Activated CD4-positive, alpha-beta memory T cell treated with anti-CD3 and anti-CD28 coated beads for 36 hours (primary cell): ENCODE measurements at places on chromosomes 4 and X. TPM values are rescaled to one million over a fixed set of nuclear protein-coding genes. Genes with fewer than 3 reads are reported as not detected.

MBNL3 gene
- 14.7 TPM for total RNA-seq

PDZD4 gene
- total RNA-seq, result 5.7 TPM

DNA sequence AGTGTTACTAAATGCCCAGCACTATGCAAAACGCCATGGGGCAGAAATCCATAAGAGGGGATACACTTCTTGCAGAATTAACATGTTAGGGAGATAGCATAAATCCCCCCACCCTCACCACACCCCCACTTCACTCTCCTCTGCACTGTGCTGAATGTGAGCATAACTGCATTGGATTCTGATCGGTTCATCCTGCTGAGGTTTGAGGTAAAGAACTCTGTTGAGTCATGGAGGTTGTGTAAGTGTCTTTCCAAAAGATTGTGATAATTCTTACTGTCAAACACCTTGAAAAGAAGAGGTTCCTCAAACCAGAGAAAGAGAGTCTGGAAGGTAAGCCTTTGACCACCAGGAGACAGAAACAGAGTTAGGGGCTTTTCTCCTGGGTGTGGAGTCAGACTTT lies 43.6 kb downstream of the RBM47 start:
- H3K4me1 ChIP-seq, result peaks cover 8% of the 10 kb centered on the region
- no peak for DNase-seq
- no peak overlapping the region for H3K4me3 ChIP-seq
- H3K36me3 ChIP-seq, result no peaks in the 10 kb centered on the region
- peaks cover 2% of the 10 kb centered on the region for H3K27me3 ChIP-seq
- H3K27ac ChIP-seq, result no peak overlapping the region

IL1RAPL1 gene
- total RNA-seq, result not detected

MAGEE2 gene
- not detected for total RNA-seq

- H3K4me3 ChIP-seq, result no peak overlapping the region
- H3K27ac ChIP-seq, result no peak overlapping the region
- H3K36me3 ChIP-seq, result no peaks in the 10 kb centered on the region
- no peaks in the 10 kb centered on the region for H3K27me3 ChIP-seq
These were observed 935.9 kb upstream of the EPHA5 start for GRCh38 chr4:66606215-66606614.

PDZD11 gene
- 25.9 TPM for total RNA-seq

TCEAL2 gene
- 0.40 TPM for total RNA-seq
